ENCODE measurements at places on chromosomes 12 and 14.

DNA sequence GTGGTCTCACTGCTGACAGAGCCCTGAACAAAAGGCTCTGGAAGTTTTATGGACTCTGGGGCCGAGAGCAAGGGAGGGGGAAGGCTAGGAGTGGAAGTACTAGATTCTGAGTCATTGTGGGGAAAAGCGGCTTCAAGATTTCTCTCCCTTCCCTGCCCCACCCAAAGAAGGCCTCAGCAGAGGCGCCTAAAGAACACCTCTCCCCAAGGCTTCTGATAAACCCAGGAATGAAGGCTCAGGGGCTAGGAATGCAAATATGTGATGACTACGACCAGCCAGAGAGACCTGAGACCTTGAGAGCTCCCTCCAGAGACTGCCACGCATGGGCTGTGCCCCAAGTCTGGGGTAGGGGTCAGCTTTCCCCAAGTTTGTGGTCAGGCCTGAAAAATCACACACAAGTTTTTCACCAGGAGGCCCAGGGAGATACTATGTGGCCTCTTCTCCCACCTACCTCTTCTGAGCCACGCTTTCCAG is 130.7 kb upstream of the HIF1A start:
- no peak for DNase-seq

- no peak for DNase-seq
Observed at GRCh38 chr12:77980782-77981181, 150.1 kb downstream of the NAV3 start.

DNA sequence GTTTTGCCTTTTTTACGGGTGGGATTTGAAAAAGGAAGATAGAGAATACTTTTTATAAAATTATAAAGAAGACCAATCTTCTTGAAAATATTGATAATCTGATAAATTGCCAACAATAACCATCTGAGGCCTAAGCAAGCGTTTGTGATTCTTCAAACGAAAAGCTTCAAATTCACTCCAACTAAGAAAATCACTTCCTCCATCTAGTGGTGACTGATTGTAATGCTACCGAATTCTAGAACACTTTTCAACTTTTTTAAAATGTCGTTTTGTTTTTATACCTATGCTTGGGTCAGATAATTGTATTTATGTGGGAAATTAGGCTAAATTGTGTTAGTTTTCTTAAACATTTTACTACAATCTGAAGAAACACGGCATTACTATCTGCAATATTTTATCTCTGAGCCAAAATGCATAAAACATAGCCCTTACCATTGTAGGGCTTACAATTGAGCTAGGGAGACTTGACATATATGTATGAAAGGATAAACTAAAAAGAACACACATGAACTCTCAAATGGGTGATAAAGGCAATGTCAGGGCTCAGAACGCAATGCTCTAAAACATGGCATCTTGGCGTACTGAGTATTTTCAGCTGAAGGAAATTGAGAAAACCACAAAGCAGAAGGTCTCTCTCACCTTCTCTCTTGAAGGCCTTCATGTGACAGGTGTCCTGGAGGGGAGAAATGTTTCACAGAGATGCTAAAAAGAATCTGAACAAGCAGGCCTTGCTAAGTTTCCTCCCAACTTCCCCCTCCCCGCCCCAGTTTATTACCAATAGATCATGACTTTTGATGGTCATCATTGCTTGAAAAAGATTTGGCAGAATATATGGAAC is 36.8 kb upstream of the G2E3 start:
- no peak for DNase-seq

DNA sequence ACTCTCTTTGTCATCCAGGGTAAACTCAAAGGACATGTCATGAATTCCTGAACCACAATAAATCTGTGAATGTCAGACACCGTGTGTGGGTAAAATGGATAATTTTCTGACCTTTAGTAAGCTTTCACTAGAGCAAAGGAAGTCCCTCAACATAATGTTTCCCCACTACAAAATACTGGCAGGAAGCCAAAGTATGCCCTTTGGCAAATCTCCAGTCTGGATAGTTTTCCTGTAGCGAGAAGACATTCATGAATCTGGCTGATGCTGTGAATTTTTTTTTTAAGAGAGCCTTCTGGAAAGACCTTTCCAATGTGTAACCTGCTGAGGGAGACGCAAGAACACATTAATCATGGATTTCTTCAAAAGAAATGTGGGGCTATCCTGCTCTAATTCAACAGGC is 389.6 kb upstream of the DDHD1 start:
- no peak for DNase-seq

DNA sequence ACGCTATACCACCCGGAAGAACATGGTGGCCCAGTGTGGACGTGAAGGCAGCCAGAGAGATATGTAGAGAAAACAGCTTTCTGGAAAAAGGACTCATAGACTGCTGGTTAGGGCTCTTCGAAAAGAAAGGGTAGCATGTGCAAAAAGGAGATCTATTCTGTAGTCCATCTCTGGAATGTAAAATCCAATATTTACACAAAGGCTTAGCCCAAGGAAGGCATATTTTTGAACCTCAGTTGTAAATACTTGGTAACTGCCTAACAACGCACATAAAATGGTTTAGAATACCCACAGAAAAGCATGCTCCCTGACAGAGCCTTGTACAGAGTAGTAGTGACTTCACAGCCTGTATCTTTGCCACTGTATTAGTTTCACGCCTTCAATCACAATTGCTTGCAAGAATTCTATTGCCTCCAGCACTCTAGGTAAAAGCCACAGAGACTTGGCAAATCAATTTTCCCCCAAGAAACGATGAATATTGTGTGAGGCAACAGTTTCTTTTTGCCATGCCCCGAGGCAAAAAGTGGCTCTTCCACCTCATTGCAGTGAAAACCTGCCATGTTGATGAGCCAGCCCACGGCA is 59.2 kb downstream of the TRIM9 start:
- no peak for DNase-seq

DNA sequence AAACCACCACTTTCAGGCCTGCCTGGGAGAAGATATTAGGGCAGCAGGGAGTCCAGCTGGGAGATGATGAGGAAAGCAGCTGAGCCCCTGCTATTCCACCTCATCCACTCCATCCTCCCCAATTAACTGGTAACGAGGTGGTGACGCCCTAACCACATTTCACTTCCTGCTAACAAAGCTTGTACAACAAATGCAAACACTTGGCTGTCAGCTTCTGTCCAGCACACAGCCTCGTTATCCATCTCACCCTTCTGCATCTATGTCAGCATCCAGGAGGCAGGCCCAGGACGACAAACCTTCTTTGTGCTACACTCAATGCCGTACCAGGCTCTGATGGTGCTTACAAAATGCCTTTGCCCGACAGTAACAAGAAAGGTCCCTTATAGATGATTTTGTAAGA is 225.4 kb downstream of the APAF1 start:
- no peak for DNase-seq

DNA sequence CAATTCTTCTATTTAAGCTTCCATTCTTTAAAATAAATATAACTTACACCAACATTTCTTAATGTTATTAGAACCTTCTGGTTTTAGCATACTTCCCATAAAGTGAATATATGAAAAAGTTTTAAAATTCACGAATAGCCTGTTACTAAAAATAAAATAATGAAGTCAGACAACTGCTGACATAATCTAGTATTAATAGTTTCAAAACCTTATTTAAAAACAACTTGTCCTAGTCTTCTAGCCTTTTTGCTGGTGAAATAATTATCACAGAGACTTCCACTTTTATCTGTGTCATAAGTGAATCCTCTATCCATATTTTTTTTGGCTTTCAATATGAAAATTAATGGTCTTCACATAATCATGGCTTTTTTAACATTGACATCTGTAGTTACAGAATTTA is 93.8 kb upstream of the MON2 start:
- no peak for DNase-seq

- DNase-seq: no peak
Observed at GRCh38 chr12:117596968-117597367, 235.5 kb upstream of the NOS1 start.

DNA sequence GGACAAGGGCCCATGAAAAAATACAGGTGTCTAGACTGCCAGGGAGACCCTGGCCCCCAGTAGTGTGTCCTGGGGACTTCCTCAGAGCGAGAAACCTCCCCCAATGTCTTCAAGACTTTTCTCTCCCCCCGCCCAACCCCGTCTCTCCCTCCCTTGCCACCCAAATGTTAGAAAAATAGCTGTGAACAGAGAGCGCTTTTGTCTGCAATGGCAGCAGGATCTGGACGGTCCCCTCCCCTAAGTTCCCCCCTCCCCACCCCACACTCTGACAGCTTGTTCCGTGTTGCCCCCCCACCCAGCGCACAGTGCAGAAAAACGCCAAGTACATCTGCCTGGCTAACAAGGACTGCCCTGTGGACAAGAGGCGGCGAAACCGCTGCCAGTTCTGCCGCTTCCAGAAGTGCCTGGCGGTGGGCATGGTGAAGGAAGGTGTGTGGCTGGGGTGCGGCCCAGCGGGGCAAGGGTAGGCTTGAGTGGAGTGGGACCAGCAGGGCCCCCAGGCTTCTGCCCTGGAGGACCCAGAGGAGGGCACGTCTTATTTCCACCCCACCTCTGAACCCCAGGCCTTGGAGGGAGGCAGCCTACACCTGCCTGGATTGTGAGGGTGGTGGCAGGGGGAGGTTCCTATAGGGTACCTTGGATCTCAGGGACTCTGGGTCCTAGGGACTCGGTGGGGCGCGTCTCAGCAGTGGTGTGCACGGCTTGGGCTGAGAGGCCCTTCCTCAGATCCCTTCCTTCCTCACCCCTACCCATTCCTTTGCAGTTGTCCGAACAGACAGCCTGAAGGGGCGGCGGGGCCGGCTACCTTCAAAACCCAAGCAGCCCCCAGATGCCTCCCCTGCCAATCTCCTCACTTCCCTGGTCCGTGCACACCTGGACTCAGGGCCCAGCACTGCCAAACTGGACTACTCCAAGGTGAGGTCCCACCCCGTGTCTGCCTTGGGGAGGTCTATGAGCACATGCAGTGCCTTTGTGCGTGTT is 4.8 kb downstream of the NR4A1 start:
- no peak for DNase-seq

- no peak for DNase-seq
Observed at GRCh38 chr14:48243900-48244299, 568.5 kb upstream of the MDGA2 start.

GRCh38 chr12:122523280-122523679 is 3.5 kb downstream of the RSRC2 start:
- DNase-seq: no peak

GRCh38 chr14:75282170-75282554 is 3.5 kb downstream of the FOS start:
- no peak for DNase-seq

GRCh38 chr12:28216016-28216415 is 25.8 kb downstream of the CCDC91 start:
- DNase-seq: no peak

Data from activated CD8-positive, alpha-beta memory T cell treated with anti-CD3 and anti-CD28 coated beads for 4 hours (primary cell).